ENCODE measurements at places on chromosomes 12 and 14.
A peak's percentile ranks its signal among the peaks of the same experiment; 100 is the strongest.

DNA sequence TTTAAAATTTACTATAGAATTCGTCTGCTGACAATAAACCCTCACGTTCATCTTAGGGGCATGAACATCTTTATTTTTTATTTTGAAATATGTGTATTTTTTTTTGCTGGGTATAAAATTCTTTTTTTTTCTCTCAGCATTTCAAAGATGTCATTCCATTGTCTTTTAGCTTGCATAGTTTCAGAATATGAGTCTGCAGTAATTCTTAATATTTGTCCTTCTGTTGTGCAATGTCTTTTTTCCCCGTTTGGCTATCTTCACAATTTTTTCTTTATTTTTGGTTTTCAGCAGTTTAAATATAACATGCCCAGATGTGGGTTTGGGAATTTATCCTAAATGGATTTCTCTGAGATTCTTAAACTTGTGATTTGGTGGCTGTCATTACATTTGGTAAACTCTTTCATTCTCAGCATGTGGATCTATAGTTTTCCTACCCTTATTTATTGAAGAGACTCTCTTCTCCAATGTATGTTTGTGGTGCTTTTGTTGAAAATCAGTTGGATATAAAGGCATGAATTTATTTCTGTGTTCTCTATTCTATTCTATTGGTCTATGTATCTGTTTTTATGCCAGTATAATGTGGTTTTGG lies 37.8 kb upstream of the PLBD1 start:
- peak; percentile 2 for DNase-seq

GRCh38 chr12:92142251-92142926 lies 3.3 kb downstream of the BTG1 start:
- DNase-seq = no peak

GRCh38 chr12:64670919-64671639 lies 60.8 kb downstream of the RASSF3 start:
- peak; percentile 61 for DNase-seq

- peak; percentile 33 for DNase-seq
Observed at GRCh38 chr12:102957339-102958050, at the start of gene ASCL1. Gene ASCL1 (plus strand): TSS chr12:102957674. CDS start chr12:102958245, 571 bp downstream.

DNA sequence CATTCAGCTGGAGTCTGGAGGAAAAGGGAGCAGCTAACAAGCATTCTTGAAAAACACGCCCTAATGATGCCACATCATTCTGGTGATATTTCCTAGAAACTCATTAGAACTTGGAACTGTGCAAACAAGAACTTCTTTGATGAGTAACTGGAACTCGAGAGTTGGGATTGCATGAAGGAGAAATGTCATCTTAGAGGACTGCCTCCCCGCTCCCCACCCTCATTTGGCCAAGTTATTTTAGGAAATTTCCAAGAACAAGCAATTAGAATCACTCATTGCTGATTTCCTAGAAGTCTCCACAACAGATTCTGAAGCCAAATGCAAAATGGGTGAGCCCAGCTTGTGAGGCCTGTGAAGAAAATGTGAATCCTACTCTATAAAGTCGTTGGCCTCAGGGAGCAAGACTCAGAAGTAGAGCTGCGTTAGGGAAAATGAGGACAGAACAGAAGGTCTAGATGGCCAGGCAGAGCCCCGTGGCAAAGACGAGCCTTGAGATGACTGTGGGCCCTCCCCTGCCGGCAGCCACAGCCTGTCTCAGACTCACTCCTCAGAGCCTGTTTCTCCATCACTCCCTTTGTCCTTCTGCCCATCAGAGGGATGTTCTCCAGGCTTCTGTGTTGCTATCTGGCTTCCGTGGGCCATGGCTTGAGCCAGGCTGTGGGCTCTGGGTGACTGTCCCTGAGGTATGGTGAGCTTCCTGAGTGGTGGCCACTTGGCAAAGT lies 38.4 kb downstream of the RTL1 start:
- peak; percentile 67 for DNase-seq

- DNase-seq = peak; percentile 85
Observed at GRCh38 chr12:54428050-54429013, 9.3 kb upstream of the ITGA5 start.

DNA sequence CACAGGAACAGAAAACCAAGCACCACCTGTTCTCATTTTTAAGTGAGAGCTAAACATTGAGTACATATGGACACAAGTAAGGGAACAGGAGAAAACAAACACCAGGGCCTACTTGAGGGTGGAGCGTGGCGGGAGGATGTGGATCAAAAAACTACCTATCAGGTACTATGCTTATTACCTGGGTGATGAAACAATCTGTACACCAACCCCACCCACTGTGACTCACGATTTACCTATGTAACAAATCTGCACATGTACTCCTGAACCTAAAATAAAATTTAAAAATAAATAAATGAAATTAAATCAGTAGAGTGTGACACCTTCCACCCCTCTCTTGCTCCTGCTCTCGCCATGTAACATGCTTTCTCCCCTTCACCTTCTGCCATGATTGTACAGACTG lies 615.5 kb downstream of the RPL10L start:
- DNase-seq = no peak

- peak; percentile 80 for DNase-seq
Observed at GRCh38 chr12:88638966-88639760, 58.9 kb upstream of the KITLG start.

DNA sequence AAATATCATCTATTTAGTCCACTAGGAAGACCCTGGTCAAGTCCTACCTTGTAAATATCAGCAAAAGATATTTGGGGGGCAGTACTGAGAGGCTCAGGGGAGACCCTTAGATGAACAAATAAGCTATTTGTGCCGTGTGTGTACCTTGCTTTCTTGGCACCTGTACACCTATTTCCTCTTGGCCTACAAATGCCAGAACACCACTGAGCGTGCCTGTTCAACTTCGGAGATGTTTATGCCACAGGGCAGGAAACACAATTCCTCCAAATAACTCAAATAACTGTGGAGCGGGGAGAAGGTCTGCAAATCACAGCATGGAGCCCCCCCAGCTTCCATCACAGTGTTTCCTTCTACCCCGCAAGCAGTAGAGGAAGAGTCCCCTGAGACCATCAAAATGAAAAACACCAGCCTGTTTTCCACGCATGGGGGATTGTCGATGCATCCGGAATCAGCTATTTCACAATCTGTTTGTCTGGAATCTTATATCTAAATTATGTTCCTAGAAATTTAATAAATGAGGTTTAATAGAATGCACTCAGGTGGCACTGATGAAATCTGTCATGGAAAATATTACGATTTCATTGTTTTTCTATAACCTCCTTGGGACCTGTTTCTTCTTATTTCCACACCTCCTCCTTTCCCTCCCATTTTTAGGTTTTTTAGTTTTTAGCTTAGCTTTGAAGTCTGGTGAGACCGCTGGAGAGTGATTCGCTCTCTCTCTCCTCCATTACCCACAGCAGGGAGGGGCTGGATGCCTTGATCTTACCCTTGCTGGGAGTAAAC lies 254.0 kb upstream of the SRRM4 start:
- DNase-seq = no peak

GRCh38 chr14:95236221-95236620 lies 78.9 kb upstream of the DICER1 start:
- DNase-seq = no peak

DNA sequence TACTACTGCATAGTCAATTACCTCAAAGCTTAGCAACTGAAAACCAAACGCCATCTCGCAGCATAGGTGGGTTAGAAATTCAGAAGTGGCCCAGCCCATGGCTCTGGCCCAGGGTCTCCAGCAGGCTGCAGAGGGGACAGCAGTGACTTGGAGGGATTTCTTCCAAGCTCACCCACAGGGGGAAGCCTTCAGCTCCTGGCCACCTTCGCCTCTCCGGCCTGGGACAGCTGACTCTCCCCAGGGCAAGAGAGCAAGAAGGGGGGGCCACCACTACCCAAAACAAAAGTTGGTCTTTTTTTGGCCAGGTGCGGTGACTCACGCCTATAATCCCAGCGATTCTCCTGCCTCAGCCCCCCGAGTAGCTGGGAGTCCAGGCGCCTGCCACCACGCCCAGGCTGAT lies 32.2 kb upstream of the ANKRD9 start:
- DNase-seq = no peak

DNA sequence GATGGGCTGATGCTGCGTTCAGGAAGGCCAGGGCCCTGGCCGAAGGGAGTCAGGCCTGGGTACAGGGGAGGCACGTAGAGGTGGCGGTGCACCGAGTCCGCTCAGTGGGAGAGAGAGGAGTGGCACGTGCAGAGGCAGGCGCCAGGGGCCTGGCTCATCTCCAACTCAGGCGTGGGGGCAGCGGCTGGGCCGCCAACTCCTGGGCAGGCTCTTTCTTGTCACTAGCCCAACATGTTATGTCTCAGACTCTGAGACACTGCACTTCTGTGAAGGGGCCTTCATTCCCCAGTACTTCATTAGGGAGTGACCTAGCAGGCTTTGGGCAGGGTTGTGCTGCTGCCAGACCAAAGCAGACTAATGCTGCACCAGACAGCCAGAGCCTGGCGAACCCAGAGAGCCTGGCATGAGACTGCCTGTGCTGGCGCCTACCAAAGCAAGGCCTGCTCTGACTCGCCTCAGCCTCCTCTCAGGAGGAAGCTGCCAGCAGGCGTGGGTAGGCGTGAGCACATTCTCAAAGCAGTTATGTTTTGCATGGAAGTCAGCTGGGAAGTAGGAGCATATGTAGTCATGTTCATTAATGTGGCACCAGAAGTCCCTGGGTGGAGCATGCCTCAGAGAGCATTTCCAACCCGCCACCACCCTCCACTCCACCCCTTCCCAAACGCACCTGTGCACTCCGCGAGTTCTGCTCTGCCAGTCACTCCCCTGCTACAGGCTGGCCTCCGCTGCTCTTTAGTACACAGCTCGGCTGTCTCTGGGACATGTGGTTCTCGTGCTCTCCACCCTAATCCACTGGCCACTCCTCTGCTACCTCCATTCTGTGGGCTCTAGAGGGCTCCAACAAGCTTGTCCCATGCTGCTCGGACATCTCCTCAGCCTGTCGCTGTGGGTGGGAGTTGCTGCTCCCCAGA lies 9.7 kb downstream of the CKB start:
- DNase-seq = peak; percentile 84

- DNase-seq = no peak
Observed at GRCh38 chr12:83084516-83085234, 398.0 kb downstream of the TMTC2 start.

- DNase-seq = no peak
Observed at GRCh38 chr14:34023824-34024767, 73.2 kb upstream of the EGLN3 start.

DNA sequence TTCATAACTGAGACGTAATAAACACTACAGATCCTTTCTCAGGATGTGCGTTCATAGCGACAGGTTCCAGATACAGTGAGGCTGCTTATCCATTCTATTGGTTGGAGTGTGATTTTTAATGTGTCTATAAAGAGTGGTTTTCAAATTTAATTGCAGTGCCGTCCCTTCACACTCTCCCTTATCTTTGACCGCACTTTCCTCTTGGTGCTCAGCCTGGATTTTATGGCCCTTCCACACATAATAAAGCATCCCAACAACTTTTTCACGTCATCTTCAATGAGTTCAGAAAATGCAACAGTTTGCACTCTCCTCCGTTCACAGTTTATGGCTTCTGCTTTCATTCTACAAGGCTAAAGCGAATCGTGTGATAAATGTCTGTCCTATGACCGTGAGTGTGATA lies 1209.9 kb downstream of the BCL11B start:
- no peak for DNase-seq

DNA sequence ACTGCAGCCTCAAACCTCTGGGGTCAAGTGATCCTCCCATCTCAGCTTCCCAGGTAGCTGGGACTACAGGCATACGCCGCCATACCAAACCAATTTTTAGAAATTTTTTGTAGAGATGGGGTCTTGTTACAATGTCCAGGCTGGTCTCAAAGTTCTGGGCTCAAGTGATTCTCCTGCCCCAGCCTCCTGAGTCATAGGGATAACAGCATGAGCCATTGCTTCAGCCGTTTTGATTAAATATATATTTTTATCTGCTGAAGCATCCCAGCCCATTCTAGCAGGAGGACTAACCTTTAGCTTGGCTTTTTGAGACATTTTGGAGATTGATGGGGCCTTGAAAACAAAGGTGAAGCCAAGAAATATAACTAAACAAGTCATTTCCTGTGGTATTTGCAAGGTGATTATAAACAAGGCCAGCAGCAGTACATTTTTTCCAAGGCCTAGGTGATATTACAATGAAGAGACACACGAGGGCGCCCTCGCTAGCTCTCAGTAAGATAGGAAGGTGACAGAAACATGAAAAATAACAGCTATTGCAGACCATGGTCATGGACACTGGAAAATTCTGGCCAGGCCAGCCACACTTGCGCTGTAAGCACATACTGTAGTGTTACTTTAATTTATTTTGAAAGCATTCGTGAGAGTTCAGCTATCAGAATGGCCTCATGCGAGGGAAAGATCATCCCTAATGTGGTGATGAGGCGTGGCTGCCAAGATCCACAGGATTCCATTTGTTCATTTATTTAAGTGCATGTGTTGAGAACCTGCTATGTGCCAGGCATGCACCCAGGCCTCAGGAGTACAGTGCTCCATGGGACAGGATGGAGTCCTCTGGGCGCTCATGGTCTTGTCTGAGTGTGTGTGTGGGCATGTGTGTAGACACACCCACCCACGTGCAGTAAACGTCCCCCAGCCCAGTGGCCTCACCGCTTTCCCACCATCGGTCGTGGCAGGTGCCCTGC lies 63.5 kb downstream of the DGLUCY start:
- DNase-seq = peak; percentile 68

DNA sequence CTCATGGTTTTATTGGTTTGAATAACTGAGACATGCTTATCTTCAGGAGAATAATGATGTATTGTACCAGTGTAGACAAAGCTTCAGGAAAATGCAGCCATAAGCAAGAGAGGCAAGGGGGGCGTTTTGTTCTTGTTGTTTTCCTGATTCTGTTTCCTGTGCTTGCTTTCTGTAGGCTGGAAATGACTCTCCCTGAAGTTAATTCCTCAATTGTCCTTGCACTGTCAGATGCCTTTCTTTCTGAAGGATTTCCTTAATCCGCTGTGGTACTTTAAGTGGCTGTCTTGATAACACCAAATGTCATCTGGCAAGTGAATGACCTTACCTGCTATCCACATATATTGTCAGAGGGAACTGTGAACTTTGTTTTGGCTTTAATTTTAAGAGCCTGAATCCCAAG lies 220.0 kb downstream of the NEDD1 start:
- DNase-seq = no peak

- DNase-seq = no peak
Observed at GRCh38 chr12:22799503-22799902, 174.5 kb downstream of the ETNK1 start.

DNA sequence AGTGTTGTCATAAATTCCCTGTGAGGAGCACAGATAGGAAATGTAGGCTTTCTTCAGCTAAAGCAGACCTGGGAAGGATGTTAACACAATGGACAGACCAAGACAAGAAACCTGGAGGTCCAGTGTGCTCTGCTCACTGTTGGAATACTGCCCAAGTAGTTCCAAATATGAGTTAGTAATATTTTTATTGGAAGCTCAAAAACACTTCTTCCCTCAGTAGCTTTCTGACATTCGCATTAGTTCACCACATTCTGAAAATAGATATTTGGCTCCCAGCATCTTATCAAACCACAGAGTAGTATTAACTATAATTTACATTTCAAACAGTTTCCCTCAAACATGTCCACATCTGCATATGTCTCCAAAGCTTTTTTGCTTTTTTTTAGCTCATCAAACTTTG lies 74.8 kb upstream of the PYGL start:
- DNase-seq = peak; percentile 62

DNA sequence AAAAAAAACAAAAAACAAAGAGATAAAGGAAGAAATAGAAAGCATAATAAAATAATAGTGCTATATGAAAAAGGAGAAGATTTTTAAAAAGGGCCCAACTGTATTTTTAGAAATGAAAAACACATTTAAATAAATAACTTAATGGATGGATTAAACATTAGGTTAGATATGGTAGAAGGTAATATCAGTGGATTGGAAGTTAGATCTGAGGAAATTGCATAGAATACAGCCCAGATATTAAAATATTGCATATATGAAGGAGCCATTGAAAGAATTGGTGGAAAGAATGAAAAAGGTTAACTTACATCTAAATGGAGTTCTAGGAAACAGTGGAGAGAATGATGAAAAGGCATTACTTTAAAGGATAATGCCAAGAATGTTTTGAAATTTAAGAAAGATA lies 27.8 kb downstream of the CACNA1C start:
- DNase-seq = no peak

Measured in fibroblast of lung (primary cell).